T-cell (primary cell): ENCODE measurements at places on chromosomes 1 and 21.
A peak's percentile ranks its signal among the peaks of the same experiment; 100 is the strongest.

- no peaks in the 10 kb centered on the region for H3K27me3 ChIP-seq
- no peak for DNase-seq
- H3K27ac ChIP-seq = no peak overlapping the region
- H3K4me3 ChIP-seq = no peak overlapping the region
- peaks cover 51% of the 10 kb centered on the region for H3K4me1 ChIP-seq
Measured at GRCh38 chr1:228161866-228162265, 3.7 kb upstream of the IBA57 start.

DNA sequence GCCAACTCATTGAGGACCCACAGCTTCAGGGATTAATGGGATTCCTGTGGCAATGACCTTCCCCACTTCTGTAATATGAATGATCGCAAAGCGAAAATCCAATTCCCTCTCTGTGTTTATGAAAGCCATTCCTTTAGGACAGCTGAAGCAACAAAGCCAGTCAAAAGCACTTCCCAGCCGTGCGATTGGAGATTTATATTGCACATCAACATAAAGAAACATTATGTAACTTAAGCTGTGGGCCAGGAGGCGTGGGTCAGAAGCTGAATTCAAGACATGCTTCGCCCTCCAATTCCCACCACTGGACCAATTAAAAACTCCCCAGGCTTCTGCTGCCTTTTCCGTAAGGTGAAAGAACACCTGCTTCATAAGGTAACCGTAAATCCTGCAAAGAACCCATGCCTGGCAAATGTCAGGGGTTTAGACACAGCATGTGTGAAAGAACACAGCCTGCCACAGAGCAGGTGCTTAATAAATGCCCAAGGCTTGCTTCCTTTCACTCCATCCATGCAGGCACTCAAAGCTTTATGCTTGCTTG, 138.9 kb upstream of the SOD1 start:
- no peak for DNase-seq
- H3K27me3 ChIP-seq = no peaks in the 10 kb centered on the region
- no peak overlapping the region for H3K4me3 ChIP-seq
- H3K27ac ChIP-seq = no peak overlapping the region
- H3K36me3 ChIP-seq = no peaks in the 10 kb centered on the region
- H3K4me1 ChIP-seq = no peaks in the 10 kb centered on the region

DNA sequence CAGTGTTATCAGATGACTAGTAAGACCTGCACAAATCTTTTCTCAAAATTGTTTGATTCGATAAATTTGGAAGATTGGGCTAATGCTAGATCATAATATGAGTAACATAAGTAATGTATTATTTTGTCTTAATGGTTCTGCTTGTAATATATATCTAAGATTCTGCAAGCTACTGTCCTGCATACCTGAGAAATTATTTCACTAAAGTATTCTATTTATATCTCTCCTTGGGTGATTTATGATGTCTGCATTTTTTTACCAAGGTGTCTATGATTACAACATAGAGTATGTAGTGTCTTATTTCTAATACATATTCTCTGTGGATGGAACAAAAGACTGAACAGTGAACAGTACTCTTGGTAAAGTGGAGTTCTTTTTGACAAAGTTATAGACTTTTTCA, 166.6 kb downstream of the CLEC20A start:
- no peaks in the 10 kb centered on the region for H3K36me3 ChIP-seq
- H3K4me1 ChIP-seq = no peaks in the 10 kb centered on the region
- no peak for DNase-seq
- H3K27me3 ChIP-seq = no peaks in the 10 kb centered on the region
- no peak overlapping the region for H3K27ac ChIP-seq
- no peak overlapping the region for H3K4me3 ChIP-seq

GRCh38 chr1:17281775-17282181, 26.2 kb upstream of the PADI4 start:
- no peaks in the 10 kb centered on the region for H3K27me3 ChIP-seq
- no peaks in the 10 kb centered on the region for H3K4me1 ChIP-seq
- DNase-seq = no peak
- H3K4me3 ChIP-seq = no peak overlapping the region

- H3K27me3 ChIP-seq = no peaks in the 10 kb centered on the region
- DNase-seq = no peak
- H3K27ac ChIP-seq = no peak overlapping the region
- no peaks in the 10 kb centered on the region for H3K36me3 ChIP-seq
- H3K4me3 ChIP-seq = no peak overlapping the region
Measured at GRCh38 chr21:27189870-27190269, 223.0 kb upstream of the ADAMTS5 start.

DNA sequence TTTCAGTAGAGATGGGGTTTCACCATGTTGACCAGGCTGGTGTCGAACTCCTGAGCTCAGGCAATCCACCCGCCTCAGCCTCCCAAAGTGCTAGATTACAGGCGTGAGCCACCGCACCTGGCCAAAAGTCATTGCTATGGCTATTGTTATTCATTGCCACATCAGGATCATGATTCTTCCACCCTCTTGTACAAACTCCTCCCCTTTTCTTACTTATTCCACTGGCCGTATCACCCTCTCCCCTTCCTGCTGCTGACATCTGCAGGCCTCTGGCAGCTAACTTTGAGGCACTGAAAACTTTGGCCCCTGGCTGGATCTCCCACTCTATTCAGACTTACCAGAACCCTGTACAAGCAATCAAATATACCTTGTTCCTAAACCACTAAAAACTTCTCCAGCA, 10.9 kb downstream of the TMEM53 start:
- no peak for DNase-seq
- no peaks in the 10 kb centered on the region for H3K27me3 ChIP-seq
- H3K36me3 ChIP-seq = no peaks in the 10 kb centered on the region
- H3K4me3 ChIP-seq = no peak overlapping the region

GRCh38 chr1:104028416-104029035, 278.8 kb downstream of the AMY1C start:
- no peak overlapping the region for H3K4me3 ChIP-seq
- no peak for DNase-seq
- no peaks in the 10 kb centered on the region for H3K36me3 ChIP-seq
- no peaks in the 10 kb centered on the region for H3K4me1 ChIP-seq
- H3K27me3 ChIP-seq = no peaks in the 10 kb centered on the region
- H3K27ac ChIP-seq = no peak overlapping the region

GRCh38 chr1:222529916-222530315, 18.0 kb downstream of the HHIPL2 start:
- H3K27me3 ChIP-seq = no peaks in the 10 kb centered on the region
- H3K36me3 ChIP-seq = no peaks in the 10 kb centered on the region
- no peak overlapping the region for H3K4me3 ChIP-seq
- DNase-seq = no peak
- H3K27ac ChIP-seq = no peak overlapping the region

DNA sequence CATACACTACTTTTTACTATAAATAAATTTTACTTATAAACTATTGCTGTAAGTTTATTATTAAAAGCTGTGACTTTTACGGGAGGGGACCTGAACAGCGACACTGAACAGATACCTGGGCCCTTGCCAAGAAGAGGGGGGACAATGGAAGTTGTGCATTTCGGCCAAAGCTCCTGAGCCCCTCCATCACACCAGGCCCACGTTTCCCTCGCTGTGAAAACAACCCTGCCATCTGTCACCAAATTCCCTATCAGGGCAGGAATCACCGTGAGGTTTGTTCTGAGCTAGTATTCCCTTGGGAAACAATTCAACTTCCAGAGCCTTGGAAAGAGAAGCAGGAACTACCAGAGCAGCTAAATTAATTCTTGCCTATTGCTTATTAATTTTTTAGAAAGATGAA, 37.0 kb downstream of the VTCN1 start:
- no peak overlapping the region for H3K4me3 ChIP-seq
- no peaks in the 10 kb centered on the region for H3K27me3 ChIP-seq

GRCh38 chr1:160789702-160790611, 6.0 kb upstream of the LY9 start:
- no peak overlapping the region for H3K4me3 ChIP-seq
- no peaks in the 10 kb centered on the region for H3K27me3 ChIP-seq
- peaks cover 3% of the 10 kb centered on the region for H3K4me1 ChIP-seq
- DNase-seq = no peak
- no peaks in the 10 kb centered on the region for H3K36me3 ChIP-seq
- H3K27ac ChIP-seq = peak overlapping the region; percentile 56

DNA sequence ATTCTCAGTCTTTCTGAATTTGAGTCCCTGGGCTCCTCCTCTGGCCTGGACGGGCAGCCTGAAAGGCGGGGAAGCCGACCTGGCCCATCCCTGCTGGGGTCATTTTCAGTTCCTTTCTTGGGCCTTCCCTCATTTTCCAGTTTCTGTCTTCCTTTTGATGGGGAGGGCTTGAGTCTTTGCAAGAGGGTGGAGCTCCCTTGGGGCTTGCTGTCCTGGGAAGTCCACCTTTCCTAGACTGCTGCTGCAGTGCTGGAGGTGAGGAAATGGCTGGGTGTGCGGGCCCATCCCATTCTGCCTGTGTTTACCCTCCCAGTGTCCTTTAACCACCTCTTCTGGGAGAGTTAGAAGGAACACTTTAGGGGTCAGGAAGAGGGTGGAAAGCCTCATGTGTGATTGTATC, 40.4 kb upstream of the SYNC start:
- no peak for DNase-seq
- H3K36me3 ChIP-seq = no peaks in the 10 kb centered on the region
- H3K4me3 ChIP-seq = no peak overlapping the region
- H3K4me1 ChIP-seq = peaks cover 11% of the 10 kb centered on the region

DNA sequence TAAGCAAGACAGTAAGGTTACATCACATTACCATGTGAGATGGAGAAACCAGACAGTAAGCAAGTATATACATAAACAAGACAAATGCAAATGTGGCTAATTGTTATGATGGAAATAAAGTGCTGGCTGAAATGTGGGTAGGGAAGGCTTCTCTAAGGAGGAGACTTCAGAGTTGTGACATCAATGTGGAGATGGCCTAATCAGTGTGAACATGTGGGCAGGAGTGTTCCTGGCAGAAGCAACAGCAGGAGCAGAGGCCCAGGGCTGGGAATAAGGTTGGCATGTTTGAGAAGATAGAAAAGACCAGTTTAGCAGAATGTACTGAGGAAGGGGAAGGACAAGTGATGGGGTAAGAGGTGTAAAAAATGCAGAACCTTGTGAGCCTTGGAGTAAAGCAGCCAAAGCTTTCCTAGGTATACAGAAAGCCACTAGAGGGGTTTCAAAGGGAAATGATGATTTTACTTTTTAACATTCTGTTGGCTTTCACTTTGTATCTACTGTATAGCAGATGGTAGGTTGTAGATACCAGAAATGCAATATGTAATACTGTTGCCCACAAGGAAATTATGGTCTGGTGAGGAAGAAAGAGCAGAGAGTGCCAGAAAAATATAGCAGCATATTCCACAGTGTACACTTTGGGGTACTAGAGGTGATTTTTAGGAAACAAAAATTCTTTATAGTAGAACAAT, 197.4 kb downstream of the FGGY start:
- no peak overlapping the region for H3K4me3 ChIP-seq
- H3K27ac ChIP-seq = no peak overlapping the region
- H3K4me1 ChIP-seq = no peaks in the 10 kb centered on the region
- no peaks in the 10 kb centered on the region for H3K36me3 ChIP-seq
- no peak for DNase-seq
- no peaks in the 10 kb centered on the region for H3K27me3 ChIP-seq
